ENCODE measurements at places on chromosomes 7 and 10.

DNA sequence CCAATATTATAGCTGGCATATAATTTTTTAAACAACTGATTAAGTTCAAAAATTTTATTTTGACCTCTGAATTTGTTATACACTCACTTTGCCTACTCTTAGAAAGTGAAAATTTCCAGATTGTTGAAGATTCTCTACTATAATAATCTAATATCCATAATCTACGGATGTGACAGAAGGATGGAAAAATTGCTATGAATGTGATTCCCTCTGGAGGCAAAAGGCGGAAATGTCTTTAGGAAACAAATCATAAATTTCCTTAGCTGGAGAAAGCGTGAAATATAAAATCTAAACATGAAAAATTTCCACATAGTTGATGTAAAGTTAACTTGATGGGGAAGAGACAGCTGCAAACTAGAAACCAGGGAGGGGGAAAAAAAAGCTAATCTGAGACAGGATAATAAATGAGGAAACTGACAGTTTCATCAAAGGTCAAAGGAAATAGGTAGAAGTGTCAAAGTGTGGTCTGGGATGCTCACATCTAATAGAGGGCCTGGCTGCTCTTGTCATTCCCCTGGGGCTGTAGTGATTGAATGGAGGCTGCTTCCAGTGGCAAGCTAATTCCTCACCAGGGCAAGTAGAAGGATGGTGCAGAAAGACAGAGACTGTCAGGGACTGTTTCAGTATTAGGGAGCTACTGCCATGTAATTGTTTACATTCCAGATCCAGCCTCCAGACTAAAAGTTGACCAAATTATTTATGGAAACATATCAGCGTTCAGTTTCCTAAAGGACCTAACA lies 264.5 kb downstream of the SDHAF3 start:
- DNase-seq = no peak

DNA sequence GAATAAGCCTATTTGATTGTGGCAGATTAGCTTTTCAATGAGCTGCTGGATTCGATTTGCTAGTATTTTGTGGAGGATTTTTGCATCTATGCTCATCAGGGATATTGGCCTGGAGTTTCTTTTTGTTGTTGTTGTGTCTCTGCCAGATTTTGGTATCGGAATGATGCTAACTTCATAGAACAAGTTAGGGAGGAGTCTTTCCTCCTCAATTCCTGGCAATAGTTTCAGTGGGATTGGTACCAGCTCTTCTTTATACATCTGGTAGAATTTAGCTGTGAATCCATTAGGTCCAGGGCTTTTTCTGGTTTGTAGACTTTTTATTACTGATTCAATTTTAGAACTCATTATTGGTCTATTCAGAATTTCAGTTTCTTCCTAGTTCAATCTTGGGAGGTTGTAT lies 43.4 kb upstream of the KLF14 start:
- no peak for DNase-seq

DNA sequence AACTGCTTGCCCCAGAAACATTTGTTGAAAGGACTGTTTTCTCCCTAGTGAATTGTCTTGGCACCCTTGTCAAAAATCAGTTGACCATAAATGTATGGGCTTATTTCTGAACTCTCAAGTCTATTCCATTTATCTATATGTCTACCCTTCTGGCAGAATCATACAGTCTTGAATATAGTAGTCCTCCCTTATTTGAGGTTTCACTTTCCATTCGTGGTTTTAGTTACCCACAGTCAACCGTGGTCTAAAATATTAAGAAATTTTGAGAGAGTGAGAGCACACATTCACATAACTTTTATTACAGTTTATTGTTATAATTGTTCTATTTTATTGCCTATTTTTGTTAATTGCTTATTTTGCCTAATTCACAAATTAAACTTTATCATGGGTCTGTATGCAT lies 17.4 kb upstream of the CEP41 start:
- no peak for DNase-seq

GRCh38 chr7:40194745-40195144 lies 59.9 kb downstream of the SUGCT start:
- no peak for DNase-seq

DNA sequence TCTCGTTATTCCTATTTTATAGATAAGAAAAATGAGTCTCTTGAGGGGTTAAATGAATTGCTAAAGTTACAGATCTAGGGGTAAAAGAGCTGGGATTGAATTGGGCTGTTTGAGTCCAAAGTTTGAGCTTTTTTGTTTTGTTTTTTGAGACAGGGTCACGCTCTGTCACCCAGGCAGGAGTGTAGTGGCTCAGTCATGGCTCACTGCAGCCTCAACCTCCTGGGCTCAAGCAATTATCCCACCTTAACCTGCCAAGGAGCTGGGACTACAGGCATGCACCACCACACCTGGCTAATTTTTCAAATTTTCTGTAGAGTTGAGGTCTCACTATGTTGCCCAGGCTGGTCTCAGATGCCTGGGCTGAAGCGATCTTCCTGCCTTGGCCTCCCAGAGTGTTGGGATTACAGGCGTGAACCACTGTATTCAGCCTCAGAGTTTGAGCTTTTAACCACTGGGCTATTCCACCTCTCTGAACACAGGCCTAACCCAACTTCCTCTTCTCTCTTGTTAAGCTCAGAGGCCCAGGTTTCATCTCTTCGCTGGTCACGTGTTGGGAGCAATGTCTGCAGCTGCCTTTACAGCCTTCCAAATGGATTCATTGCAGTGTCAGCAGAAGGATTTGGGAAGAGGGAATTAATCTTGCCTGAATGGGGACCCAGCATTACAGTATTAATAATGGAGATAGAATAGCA lies 8.0 kb downstream of the SUFU start:
- DNase-seq = no peak

DNA sequence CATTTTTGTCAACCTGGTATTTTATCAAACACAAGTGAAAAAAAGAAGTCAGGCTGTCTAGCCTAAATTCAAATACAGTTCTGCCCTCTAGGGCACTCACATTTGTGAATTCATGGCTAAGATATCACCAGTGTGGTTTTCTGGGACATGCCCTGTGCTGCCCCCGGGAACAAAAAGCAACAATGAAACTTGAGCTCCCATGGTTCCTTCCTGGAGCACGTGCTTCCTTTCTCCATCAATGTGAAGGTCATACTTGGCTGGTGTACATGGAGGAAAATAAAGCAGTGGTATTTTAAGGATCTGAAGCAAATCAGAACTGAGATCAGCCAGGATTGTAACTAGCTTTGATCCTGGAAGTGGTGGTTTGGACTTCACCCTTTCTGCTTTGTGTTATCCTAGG lies 128.9 kb upstream of the FRMD4A start:
- DNase-seq = no peak

- no peak for DNase-seq
Measured at GRCh38 chr10:121994429-121994941, 5.5 kb downstream of the TACC2 start.

DNA sequence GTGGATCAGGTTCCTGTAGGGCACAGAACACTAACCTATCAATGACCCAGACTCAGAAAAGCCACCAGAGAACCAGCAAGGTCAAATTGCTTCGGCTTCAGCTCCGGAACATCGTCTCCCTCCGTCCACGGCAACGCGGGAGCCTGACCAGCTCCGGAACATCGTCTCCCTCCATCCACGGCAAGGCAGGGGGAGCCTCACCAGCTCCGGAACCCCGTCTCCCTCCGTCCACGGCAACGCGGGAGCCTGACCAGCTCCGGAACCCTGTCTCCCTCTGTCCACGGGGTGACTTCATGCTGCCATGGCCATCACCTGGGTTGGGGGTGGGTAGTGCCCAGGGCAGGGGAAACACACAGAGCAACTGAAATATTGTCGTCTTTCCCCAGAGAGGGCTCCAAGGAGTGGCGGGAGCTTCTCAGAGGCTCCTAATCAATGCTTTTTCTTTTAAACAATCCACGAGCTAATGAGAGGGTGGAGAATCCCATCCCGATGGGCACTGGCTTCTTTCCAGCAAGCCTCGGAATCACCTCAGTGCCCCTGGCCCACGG lies 403.5 kb downstream of the DNAJB6 start:
- no peak for DNase-seq

- DNase-seq = no peak
Measured at GRCh38 chr7:20260223-20260622, 43.0 kb upstream of the MACC1 start.

GRCh38 chr10:10149899-10150298 lies 867.8 kb upstream of the CELF2 start:
- no peak for DNase-seq

DNA sequence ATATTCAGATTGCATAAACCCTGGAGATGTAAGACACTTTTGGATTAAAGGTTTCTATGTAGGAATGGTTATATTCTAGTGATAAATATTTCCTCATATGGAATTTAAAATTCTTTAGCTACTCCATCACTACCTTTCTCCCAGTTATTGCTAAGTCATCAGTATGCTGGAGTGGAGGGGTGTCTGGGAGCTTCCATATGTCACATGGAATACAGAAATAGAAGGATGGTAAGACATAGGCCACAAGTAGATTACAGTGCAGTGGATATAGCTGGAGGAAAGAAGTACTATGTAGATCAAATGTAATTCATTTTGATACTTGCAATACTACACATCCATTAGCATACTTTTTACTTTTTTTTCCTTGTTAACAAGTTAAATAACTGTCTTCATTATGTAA lies 428.4 kb downstream of the ARL4A start:
- no peak for DNase-seq

DNA sequence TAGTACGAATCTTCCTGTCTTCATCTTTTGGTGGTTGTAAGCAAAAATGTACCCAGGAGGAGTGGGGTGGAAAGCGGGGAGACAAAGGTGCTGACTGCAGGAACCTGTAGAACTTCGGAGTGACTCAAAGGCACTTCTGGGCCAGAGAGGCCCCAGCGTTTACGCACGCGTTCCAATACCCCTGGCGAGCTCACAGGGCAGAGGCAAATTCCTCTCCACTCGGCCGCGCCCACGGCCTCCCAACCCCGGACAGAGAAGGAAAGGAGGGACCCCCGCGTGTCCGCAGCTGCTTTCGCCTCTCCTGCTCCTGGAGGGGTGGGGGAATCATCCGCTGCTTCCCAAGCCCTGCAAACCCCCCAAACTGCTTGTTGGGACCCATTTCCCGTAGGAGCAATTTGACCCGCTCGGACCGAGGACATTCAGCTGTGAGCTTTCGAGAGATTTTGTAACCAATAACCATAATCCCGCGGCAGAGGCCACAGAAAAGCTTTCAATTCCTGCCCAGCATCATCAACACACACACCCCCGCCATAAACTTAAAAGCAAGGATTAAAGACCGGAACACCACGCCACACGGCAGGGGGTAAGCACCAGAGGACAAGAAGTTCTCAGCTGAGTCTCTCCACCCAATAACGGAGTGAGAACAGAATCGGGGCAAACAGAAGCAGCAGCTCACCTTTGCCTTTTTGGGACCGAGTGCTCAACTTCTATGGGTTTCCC lies 2.3 kb downstream of the IGF2BP3 start:
- no peak for DNase-seq

DNA sequence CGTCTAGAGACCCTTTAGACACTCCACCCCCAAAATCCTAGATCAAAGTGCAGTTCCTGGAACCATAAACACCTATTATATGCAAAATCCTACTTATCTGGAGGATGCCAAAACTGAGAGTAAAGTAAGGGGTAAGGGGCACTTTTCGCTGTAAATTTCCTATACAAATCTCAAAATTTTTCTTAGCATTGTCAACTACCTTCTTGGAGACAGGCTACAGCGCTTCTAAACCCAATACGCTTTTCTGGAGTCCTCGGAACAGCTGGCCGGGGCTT lies 10.4 kb downstream of the TWIST1 start:
- no peak for DNase-seq

GRCh38 chr7:38699471-38699870 lies 68.3 kb upstream of the AMPH start:
- DNase-seq = no peak

GRCh38 chr7:142881586-142882337 lies 3.8 kb downstream of the TRPV6 start:
- no peak for DNase-seq

GRCh38 chr10:14803827-14804226 lies 29.1 kb upstream of the FAM107B start:
- DNase-seq = no peak

DNA sequence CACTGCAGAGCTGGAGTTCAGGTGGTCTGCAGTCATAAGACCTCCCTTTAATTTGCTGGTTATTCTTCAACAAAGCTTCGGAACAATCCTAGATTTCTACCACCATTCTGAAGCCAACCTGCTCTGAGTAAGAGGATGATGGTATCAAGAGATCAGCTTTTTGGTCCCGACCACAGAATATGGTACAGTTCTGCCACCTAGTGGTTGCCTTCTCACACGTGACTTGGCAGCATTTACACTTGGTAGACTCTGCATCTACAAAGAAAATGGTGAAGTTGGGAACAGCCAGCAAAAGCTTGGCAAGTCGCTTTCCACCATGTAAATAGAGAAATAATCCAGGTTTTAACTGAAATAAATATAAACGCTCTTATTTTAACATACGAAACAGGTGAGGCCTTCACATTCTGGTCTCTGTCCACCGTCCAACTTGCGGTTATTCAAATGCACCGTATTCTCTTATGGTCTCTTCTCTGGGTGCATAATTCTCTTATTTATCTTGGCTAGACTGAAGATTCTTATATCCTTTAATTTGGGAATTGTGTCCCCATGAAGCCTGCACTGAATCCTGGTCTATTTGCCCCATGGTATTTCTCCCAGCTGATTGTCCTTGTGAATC lies 173.9 kb upstream of the GRM3 start:
- peak; percentile 11 for DNase-seq

DNA sequence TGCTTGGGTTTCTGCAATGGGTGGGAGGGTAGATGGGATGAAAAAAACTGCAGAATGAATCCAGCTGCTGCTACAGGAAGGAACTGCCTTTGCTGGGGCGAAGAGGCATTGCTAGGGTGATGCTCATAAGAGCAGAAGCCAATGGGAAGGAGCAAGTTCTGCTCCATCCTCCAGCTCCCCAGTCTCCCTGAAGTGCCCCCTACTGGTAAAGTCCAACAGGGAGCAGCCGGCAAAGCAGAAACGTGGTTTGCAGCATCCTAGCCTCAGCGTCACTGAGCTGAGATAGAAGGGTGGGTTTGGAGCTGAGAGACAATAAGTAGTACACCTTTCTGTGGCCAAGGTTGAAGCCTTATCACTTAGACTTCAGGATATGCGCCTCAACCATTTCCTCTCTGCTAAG lies 220.5 kb downstream of the CCSER2 start:
- DNase-seq = no peak

DNA sequence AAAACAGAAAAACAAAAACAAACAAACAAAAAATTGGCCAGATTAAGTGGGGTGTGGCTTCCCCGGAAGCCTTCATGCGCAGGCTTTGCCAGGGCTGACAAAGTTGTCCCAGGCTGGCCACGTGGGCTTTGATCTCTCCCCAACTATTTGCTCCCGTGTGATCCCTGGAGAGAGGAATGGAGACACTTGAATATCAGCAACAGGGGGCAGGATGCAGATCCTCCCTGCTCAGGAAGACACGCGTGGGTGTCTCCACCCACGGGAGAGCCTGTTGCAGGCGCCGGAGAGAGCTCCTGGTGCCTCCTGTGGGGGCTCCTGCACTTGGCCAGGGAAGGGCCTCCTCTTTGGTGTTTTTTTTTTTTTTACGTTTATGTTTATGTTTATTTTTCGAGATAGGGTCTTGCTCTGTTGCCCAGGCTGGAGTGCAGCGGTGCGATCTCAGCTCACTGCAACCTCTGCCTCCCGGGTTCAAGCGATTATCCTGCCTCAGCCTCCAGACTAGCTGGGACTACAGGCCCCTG lies 19.0 kb downstream of the TRIM56 start:
- no peak for DNase-seq

Measured in T follicular helper cell (primary cell).